ENCODE measurements at places on chromosomes 2 and 18.

DNA sequence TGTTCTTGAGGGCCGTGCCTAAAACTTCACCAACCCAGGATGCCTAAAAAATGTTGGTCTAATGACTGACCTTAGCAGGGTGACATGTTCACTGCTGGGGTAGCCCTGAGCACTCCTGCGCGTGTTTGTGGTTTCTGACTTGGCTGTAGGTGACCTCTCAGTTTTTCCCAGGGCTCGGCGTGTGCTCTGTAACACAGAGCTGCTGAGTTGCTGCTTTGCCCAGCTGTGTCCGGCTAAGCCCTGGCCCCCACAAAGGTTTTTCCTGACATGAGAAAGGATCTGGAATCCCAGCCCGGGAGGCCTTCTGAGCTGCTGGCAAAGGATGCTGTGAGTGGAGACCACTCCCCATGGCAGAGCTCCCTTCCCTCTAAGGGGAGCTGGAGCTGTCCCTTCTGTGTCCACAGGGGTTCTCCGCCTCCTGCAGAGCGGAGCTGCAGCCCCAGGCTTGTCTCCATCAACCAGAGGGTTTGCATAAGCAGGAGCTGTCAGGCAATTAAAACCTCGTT, 52.7 kb downstream of the CRIM1 start:
- no peak for DNase-seq

- no peak for DNase-seq
Measured at GRCh38 chr2:3102922-3103569, 274.6 kb downstream of the EIPR1 start.

GRCh38 chr2:105768176-105768575, 23.5 kb downstream of the NCK2 start:
- no peak for DNase-seq

- peak; percentile 53 for DNase-seq
Measured at GRCh38 chr2:57497489-57498096, 549.0 kb upstream of the VRK2 start.

DNA sequence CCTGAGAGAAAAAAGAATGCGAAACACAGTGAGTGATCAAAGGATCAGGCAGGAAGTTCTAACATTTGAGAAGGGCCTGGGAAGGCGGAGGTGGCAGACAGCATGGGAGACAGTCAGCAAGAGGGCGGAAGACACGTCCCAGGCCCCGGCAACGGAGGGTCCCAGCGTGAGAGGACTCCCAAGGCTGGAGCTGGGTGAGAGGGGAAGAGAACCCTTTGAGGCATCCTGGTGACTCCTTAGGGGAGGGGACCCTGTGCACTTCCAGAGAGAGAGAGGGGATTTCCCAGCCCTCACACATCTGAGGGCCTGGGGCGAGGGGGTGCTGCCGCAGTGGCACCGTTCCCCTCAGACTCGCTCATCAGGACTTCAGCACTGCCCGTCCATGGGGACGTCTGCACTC, 133.4 kb downstream of the RTP5 start:
- no peak for DNase-seq

DNA sequence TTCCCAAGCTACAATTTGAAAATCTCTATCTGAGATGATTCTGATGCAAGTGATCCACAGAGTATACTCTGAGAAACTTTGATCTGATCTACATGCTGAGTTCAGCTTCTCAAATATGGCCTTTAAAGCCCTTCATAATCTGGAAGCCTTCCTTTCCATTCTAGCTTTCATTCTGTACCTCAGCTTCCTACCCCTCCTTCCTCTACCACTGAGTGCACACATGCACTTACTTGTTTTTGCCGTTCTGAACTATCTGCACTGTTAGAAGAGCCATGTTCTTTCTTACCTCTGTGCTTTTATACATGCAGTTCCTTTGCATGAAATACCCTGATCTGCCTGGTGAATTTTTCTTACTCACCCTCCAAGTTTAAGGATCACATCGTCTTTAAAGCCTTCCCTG, 25.0 kb downstream of the REL start:
- no peak for DNase-seq

GRCh38 chr18:33270297-33270696, 170.2 kb downstream of the CCDC178 start:
- no peak for DNase-seq

- DNase-seq = no peak
Measured at GRCh38 chr18:8231316-8231715, 377.9 kb upstream of the RAB12 start.

GRCh38 chr18:29146068-29146467, 969.1 kb upstream of the CDH2 start:
- no peak for DNase-seq

DNA sequence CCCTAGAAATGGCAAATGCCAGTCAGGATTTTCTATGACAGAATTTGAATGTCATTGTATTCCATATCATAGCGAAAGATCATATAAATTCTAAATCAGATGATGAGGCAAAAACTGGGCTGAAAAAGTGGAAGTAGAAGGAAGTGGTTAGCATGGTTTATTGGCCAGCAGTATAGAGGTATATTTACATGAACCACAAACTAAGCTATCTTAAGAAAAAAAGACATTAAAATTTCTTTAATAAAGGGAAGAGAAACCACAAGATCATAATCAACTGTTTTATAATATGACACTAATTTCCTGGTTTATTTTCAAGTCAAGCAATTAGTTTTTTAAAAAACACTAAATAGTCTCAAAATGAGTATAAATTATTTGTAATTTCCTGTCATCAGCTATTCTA, 123.2 kb upstream of the LRP1B start:
- DNase-seq = no peak

GRCh38 chr18:670522-670921, 13.1 kb downstream of the TYMS start:
- DNase-seq = no peak

GRCh38 chr2:35298493-35298892, 1057.1 kb upstream of the CRIM1 start:
- no peak for DNase-seq

DNA sequence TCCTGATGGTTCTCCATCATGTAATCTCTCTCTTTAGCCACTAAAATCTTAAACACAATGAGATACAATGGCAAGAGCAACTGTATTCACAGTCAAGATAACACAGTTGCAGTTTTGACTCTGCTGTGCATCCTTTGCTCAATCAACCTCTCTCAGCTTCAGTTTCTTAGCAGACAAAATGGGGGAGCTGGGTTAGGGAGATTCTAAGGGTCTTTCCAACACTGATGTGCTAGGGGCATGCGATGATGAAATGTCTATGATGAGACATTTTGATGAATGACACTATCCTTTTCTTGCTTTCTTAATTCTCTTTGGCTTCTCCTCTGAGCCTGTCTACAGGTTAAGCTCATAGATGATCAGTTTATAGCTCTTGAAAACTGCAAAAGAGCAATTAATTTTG, 1.1 kb downstream of the SERPINB10 start:
- no peak for DNase-seq

DNA sequence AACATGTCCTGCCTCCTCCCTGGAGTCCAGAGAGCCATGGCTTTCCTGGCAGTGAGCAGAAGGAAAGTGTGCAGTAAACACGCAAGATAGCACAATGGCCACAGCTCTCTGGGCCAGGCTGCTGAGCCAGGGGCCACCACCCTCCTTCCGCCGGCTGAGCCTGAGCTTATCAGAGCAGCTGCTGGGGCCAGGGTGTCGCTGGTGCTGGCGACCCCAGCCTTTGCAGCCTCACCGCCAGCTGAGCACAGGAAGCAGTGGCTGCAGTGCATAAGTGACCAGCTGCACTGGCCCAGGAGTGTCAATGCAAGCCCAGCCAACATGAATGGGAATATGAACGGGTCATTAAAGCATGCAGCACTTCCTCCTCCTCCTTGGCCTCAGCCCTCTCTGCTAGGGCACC, 172.0 kb downstream of the ZFP36L2 start:
- DNase-seq = no peak

DNA sequence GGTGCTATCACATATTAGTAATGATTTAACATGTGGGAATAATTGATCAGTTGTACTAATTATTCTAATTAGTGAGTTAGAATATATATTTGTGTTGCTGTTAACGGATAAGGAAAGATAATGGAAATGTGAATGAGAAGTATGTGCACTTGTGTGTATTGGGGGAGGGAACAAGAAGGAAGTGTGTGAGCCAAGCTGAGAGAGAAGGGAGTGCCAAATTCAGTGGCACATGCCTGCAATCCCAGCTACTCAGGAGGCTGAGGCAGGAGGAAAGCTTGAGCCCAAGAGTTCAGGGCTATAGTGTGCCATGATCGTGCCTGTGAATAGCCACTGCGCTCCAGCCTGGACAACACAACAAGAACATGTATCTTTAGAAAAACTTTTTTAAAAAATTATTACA, 9.3 kb downstream of the BARD1 start:
- no peak for DNase-seq

- no peak for DNase-seq
Measured at GRCh38 chr18:48356151-48356745, 52.9 kb downstream of the ZBTB7C start.

DNA sequence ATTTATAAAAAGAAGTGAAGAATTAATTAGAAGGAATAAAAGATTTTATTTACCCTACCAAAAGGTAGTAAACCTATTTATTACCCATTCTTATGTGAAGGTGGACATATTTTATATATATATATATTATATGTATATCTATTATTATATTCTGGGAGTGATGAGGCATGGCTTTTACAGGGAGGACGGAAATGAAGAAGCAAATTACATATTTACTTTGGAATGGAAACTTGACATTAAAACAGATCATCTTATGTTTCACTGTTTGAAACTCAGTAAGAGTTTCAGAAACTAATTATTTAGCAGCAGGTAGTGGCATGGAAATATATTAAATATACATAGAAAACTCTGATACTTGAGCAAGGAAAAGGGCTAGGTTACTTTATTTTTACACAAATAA, 143.4 kb downstream of the LCLAT1 start:
- no peak for DNase-seq

GRCh38 chr2:200635251-200635650, 49.4 kb downstream of the AOX1 start:
- no peak for DNase-seq

GRCh38 chr2:25596516-25597244, 76.7 kb downstream of the DTNB start:
- DNase-seq = no peak

- DNase-seq = peak; percentile 90
Measured at GRCh38 chr2:232327105-232328031, 51.2 kb upstream of the ALPP start.

DNA sequence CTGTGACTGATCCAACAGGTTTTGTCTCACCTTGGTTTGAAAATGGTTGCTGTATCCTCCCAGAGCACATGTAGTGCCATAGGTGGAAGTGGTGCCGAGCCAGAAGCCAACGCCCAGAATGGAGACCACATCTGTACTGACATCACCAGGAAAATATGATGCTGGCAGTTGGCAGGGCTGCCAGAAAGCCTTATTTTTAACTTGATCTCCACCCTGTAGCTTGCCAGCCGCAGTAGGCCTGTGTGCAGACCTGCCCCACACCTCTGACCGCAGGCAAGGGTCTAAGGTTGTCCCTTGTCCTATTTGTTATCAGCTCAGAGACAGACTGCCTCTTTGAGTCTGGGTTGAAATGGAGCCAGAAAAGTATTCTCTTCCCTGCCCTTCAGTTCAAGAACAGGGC, 123.5 kb upstream of the EML6 start:
- peak; percentile 61 for DNase-seq

All from activated CD8-positive, alpha-beta T cell treated with anti-CD3 and anti-CD28 coated beads for 36 hours (primary cell).